HTR-8/SVneo (cell line): ENCODE measurements at places on chromosomes 5 and 9.

- no peak for DNase-seq
These were observed 38.9 kb downstream of the SNX30 start for GRCh38 chr9:112789473-112789872.

GRCh38 chr5:1662559-1663085, 137.0 kb downstream of the MRPL36 start:
- DNase-seq, result no peak

DNA sequence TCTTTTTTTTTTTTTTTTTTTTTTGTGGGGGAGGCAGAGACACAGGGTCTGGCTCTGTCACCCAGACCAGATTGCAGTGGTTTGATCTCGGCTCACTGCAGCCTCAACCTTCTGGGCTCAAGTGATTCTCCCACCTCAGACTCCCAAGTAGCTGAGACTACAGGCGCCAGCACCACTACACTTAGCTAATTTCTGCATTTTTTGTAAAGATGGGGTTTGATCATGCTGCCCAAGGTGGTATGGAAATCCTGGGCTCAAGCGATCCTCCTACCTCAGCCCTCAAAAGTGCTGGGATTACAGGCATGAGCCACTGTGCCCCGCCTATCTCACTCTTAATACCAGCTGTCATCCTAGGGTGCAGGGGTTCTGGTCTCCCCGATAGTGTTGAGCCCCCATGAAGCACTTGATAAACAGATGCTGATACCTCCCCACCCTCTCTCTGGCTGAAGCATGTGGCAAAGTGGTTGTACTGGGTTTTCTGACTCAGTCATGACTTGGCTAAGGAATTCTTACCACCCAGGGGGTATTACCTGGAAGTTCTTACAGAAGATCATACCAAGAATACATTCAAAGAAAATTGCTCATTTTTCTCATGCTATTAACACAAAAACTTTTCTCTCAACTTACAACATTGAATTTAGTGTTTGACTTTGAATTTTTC, 110.2 kb upstream of the DAPK1 start:
- DNase-seq, result no peak

GRCh38 chr9:68949271-68950000, 64.5 kb downstream of the PRKACG start:
- no peak for DNase-seq

DNA sequence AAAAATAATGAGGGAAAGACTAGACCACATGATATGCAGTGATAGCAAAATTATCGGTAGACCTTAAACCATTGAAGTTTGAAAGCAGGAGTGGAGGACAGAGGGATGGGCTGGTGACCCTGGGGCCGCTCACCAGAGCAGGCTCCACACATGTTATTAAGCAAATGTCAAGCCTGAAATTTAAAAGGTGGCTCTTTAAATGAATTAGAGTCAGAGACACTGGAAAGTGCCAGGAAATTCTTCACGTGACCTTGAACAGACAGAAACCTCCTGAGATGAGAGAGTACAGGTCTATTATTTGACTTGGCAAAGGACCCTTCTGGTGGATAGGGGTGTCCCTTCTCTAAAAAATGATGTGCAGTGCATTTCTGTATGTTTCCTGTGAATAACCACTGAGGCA, 111.0 kb upstream of the CPEB4 start:
- DNase-seq, result no peak
